SIG-M5 (cell line): ENCODE measurements at places on chromosomes 13 and 19.

DNA sequence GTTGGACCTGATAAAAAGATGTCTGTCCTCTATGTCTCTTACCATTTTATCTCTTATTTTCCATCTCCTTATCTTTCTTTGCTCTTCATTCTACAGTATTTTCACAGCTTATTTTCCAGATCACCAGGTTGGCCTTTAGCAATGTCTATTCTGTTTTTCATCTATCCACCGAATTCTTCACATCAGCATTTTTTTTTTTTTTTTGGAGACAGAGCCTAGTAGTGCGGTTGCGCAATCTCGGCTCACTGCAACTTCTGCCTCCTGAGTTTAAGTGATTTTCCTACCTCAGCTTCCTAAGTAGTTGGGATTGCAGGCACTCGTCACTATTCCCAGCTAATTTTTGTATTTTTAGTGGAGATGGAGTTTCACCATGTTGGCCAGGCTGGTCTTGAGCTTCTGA lies 49.0 kb downstream of the DNAJC15 start:
- DNase-seq = no peak

DNA sequence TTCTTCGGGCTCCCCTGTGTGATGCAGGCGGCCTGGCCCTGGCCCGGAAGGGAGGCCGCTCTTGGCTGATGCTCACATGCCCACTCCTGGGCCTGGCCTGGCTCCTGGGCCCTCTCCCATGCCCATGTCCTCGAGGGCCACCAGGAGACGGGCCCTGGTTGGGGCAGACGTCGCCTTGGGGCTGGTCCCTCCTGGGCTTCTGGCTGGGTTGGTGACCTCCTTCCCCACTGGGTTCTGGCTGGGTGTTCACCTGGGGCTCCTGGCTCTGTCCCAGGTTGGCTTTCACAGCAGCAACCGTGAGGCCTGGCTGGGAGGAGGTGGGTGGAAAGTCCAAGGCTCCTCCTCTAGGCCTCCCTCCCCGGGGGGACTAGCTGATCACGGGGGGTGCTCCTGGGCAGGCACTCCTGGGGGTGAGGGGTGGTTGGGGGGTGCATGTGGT lies 15.5 kb upstream of the SLC7A10 start:
- no peak for DNase-seq

DNA sequence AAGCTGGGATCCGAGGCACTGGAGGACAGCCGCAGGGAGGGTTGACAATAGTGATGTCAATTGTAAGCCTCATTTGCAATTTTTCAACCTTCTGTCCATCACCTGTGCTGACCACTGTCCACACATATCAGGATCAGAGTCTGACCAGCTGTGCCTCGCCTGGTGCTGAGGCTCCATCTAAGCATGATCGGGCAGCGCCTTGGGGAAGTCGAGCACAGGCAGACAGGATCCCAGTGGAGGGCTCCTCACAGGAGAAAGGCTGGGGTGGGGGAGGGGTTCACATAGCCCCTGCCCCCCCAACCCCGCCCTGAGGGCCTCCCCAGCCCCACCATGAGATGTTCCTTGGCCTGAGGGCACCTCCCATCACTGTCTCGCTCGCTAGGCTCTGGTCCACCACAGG lies 60.3 kb downstream of the RAB20 start:
- DNase-seq = no peak

GRCh38 chr13:38462605-38463004 lies 113.0 kb downstream of the UFM1 start:
- DNase-seq = no peak

DNA sequence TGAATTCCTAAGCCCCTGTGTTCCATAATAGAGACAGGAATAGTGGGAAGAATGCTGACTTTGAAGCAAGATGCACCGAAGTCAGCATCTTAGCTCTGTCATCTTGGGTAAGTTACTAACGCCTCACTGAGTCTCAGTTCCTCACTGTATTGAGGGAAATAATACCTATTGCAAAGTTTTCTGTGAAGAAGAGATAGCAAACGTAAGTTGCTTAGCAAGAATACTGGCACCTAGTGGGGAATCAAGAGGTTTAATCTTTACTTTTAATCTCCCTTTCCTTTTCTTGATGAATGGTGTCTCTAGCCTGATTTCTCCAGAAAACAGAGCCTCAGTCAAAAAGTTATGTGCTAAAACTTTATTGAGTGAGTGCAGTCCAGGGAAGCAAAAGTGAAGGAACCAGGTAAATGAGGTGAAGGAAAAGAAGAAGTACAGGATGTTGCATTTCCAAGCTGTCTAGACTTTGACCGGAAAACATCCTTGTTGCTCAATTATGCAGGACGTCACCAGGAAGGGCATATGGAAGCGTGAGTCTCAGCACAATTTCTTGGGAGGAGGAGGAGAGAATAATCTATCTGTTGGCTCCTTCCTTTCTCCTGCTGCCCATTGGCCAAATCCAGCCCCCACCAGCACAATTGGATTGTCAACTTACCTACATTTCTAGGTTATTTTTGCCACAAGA lies 210.0 kb downstream of the B3GLCT start:
- no peak for DNase-seq

DNA sequence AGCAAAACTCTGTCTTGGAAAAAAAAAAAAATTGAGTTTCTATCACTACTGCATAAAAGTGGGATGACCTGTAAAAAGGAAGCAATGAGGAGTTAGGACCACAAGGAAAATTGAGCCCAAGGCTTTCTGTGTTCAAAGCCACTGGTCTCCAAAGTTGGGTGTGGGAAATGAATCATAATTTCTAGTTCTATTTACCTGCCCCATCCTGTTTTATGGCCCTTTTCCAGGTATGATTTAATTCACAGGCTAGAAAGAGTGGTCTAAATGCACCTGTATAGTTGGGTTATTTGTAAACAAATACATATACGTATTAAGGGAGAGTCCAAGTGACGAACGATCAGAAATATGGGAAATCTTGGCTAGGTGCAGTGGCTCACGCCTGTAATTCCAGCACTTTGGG lies 5.9 kb upstream of the DCAF15 start:
- no peak for DNase-seq

DNA sequence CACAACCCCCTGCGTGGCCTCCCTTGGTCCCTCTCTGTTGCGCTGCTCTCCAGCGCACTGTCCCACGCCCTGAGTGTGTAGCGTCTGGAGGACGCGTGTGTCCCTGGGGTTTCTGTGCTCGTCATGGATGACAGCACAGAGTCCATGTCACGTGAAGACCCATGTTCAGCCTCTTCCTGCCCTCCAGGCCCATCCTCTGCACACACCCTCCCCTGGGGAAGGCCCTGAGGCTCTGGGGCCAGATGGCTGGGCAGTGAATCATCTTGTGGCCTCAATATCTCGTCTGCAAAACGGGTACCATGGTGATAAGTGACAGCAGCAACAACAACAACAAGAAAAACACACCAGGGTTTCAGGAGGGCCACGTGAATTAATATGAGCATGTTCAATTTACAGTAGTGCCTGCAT lies 71.5 kb upstream of the ARHGEF7 start:
- no peak for DNase-seq

DNA sequence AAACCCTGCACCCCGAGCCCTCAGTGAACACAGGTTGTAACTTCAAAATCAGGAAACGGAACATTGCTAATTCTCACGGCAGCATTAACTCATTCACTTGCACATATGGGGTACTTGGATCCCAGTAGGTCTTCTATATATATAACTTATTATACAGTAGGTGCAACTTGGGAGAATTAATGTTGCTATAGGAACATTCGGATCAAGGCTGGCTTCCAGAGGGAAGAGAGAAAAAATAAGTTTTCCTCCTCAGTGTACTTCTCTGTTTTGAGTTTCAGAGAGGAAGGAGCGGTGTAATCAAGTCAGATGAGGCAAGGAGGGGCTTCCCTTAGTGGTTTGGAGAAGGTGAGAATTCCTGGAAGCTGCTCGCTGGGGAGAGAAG lies 90.9 kb upstream of the ZNF507 start:
- no peak for DNase-seq

- DNase-seq = no peak
Observed at GRCh38 chr13:112457081-112457480, 80.9 kb downstream of the SPACA7 start.

DNA sequence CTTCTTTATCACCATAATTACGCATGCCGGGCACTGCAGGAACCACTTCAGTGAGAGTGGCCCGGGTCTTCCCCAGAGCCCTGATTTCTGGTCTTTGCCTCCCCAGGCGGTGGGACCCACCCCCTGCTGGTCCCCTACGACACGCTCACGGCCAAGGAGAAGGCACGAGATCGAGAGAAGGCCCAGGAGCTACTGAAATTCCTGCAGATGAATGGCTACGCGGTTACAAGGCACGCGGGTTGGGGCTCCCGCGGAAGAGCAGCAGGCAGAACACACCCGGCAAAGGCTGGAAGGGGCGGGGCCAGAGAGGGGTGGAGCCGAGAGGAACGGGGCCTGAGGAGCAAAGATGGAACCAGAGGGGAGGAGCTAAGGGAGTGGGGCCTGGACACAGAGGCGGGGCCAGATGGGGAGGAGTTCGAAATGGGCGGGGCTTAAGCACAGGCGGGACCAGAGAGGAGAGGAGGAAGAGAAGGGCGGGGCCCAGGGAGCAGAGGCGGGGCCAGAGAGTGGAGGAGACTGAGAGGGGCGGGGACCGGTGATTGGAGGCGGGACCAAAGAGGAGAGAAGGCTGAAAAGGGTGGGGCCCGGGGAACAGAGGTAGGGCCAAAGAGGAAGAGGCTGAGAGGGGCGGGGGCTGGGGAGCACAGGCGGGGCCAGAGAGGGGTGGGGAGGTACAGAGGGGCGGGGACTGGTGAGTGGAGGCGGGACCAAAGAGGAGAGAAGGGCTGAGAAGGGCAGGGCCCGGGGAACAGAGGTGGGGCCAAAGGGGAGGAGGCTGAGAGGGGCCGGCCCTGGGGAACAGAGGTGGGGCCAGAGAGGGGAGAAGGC lies 73.4 kb downstream of the RYR1 start:
- peak; percentile 42 for DNase-seq

DNA sequence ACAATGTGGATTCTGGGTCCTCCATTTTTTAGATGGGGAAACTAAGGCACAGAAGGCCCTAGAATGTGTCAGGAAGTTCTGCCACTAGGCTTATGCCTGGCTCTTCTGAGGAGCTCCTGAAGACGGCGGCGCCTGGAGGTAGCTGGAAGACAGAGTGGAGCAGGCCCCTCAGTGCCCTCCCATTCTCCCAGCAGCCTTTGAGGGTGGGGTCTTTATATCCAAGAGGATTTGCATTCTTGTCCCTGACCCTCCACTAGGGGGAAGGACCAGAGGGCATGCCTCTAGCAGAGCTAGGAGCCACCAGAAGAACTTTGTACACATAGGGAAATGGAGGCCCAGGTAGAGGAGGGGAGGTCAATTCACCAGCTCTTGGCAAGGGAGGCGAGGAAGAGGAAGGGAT lies 9.4 kb downstream of the CELF5 start:
- no peak for DNase-seq

- DNase-seq = no peak
Observed at GRCh38 chr19:42316223-42317211, 3.4 kb downstream of the TMEM145 start.

GRCh38 chr19:45352471-45352870 lies 11.9 kb downstream of the KLC3 start:
- no peak for DNase-seq

GRCh38 chr13:92221916-92222315 lies 823.5 kb downstream of the GPC5 start:
- no peak for DNase-seq

GRCh38 chr19:55188625-55189024 lies 8.5 kb upstream of the SYT5 start:
- no peak for DNase-seq

- no peak for DNase-seq
Observed at GRCh38 chr19:14414926-14415690, 4.0 kb downstream of the DDX39A start.

- DNase-seq = no peak
Observed at GRCh38 chr13:50467156-50468110, 376.1 kb downstream of the DLEU7 start.

DNA sequence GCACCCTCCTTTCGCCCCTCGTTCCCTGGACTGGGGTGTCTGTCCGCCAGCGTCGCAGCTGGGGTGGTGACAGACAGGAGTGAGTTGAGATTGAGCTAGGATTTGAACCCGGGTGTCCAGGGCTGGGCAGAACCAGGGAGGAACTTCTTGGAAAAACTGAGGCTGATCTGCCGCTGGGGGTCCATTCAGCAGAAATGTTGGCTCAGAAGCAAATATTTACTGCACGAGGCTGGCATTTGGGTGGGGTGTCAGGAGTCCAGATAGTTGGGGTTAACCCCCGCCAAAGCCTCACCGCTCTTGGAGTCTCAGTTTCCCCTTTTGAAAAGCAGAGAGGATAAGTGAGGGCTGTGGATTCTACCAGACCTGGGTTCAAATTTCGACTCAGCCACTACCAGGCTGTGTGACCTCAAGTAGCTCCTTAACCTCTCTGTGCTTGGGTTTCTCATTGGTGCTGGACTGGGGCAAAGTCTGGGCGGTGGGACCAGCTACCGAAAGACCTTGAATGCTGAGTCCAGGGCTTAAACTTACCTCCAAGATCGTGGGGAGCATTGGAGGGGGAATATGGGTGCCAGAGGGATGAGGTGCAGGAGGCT lies 20.9 kb downstream of the MAST3 start:
- no peak for DNase-seq

DNA sequence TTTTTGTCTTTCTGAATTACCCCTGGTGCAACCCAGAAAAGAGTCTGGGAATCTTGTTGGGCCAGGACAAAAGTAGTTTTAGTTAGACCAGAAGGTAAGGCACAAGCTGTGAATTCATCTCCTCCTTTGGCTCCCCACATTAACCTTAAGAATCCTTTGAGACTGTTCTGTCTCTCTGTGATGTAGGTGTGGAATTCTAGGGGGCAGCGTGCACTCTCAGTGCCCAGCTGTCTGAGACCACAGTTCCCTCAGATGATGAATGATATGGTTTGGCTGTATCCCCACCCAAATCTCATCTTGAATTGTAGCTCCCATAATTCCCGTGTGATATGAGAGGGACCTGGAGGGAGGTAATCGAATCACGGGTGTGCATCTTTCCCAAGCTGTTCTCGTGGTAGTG lies 43.9 kb downstream of the ZNF506 start:
- no peak for DNase-seq

DNA sequence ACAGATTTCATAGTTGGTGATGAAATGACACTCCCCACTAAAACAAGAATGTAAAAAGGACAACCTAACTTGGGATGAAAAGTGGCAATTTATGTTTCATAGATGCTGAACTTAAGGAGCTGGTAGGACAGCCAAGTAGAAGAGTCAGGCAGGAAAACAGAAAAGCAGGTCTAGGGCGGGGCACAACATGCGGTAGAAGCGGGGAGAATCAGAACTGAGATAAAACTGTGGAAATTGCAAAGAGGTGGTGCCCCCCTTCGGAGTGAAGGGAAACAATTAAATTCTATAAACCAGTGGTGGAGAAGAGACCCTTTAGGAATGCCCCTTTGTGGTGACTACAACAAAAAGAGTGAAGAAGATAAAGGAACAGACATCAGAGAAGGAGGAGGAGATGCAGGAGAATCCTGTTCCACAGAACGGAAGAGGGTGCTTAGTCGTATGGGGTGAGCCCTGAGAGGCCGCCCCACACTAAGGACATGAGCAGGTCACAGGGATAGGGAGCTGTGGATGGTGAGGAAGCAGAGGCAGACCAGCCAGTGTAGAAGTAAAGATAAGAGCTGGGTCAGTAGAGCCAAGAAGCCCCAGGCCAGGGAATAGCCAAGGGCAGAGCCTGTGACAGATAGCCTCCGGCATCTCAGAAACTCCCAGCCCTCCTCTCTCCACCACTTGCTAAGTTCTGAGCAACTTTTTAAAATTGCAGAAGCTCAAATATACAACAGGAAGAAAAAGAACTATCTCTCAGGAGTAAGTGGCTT lies 100.3 kb upstream of the DOCK9 start:
- DNase-seq = no peak

GRCh38 chr19:8557642-8558238 lies 19.5 kb downstream of the MYO1F start:
- DNase-seq = no peak
